ENCODE measurements at places on chromosomes 1 and 21. TPM values are rescaled to one million over a fixed set of nuclear protein-coding genes. Genes with fewer than 3 reads are reported as not detected.

The BRINP3 gene
- 0.23 TPM for total RNA-seq

The NFASC gene
- total RNA-seq: 10.2 TPM

The DOCK7 gene
- total RNA-seq: 67.5 TPM

The GPR3 gene
- total RNA-seq: 1.1 TPM

The KRTAP12-2 gene
- total RNA-seq: not detected

The B3GALT2 gene
- not detected for total RNA-seq

The PDC gene
- not detected for total RNA-seq

The PGLYRP3 gene
- total RNA-seq: 63.1 TPM

The KCNJ9 gene
- 0.12 TPM for total RNA-seq

The KLF17 gene
- not detected for total RNA-seq

The PTPRU gene
- 56.3 TPM for total RNA-seq

Measured in lower leg skin (tissue), 4 donors.